ENCODE measurements at places on chromosomes 1 and 21. TPM values are rescaled to one million over a fixed set of nuclear protein-coding genes. Genes with fewer than 3 reads are reported as not detected.

LENEP gene
- total RNA-seq, result 2.8 TPM

KRTAP19-1 gene
- not detected for total RNA-seq

TMPRSS2 gene
- total RNA-seq, result 10.2 TPM

ARHGAP30 gene
- total RNA-seq, result 0.13 TPM

PADI3 gene
- 2.5 TPM for total RNA-seq

IVL gene
- not detected for total RNA-seq

DYNLT5 gene
- 0.86 TPM for total RNA-seq

TIE1 gene
- total RNA-seq, result 1.2 TPM

BGLAP gene
- 2.4 TPM for total RNA-seq

MAB21L3 gene
- not detected for total RNA-seq

L1TD1 gene
- 423 TPM for total RNA-seq

UBASH3A gene
- total RNA-seq, result not detected

MATN1 gene
- not detected for total RNA-seq

SIK1 gene
- 5.7 TPM for total RNA-seq

RNU5D-1 gene
- total RNA-seq, result not detected

CRYAA gene
- total RNA-seq, result not detected

NUP210L gene
- not detected for total RNA-seq

ZC3H11A gene
- total RNA-seq, result 95.9 TPM

TP53BP2 gene
- total RNA-seq, result 46.2 TPM

CD1B gene
- total RNA-seq, result not detected

MRPL39 gene
- total RNA-seq, result 58.8 TPM

CHRM3 gene
- total RNA-seq, result 4.2 TPM

SPRR3 gene
- total RNA-seq, result not detected

SHISAL2A gene
- 0.44 TPM for total RNA-seq

ANGPTL3 gene
- not detected for total RNA-seq

FAM151A gene
- total RNA-seq, result not detected

C1orf87 gene
- 0.33 TPM for total RNA-seq

TNFSF4 gene
- total RNA-seq, result 0.29 TPM

FCER1G gene
- 0.90 TPM for total RNA-seq

DCAF8 gene
- total RNA-seq, result 96.7 TPM

AIRE gene
- total RNA-seq, result 0.17 TPM

FAM131C gene
- total RNA-seq, result 0.48 TPM

HUNK gene
- 5.7 TPM for total RNA-seq

MYCL gene
- total RNA-seq, result 18.4 TPM

SPATA45 gene
- total RNA-seq, result 0.68 TPM

SH3BGR gene
- 4.3 TPM for total RNA-seq

CACHD1 gene
- total RNA-seq, result 94.2 TPM

LCE1A gene
- total RNA-seq, result not detected

OLIG1 gene
- 0.33 TPM for total RNA-seq

MYBPH gene
- total RNA-seq, result not detected

SAMD13 gene
- total RNA-seq, result 0.61 TPM

RRP15 gene
- total RNA-seq, result 54.0 TPM

SLC41A1 gene
- 19.7 TPM for total RNA-seq

C8A gene
- not detected for total RNA-seq

TP73 gene
- total RNA-seq, result 4.7 TPM

FMO5 gene
- 0.72 TPM for total RNA-seq

TMEM61 gene
- total RNA-seq, result 1.0 TPM

YBEY gene
- 26.5 TPM for total RNA-seq

TAS1R1 gene
- total RNA-seq, result not detected

GBP6 gene
- total RNA-seq, result not detected

RBP7 gene
- 6.2 TPM for total RNA-seq

OR6N1 gene
- total RNA-seq, result not detected

USH2A gene
- 0.04 TPM for total RNA-seq

DNAI4 gene
- 1.4 TPM for total RNA-seq

TRABD2B gene
- total RNA-seq, result 2.3 TPM

Measured in H9 (cell line).